Omental fat pad (tissue), 4 donors: ENCODE measurements at places on chromosomes 4 and X.

DNA sequence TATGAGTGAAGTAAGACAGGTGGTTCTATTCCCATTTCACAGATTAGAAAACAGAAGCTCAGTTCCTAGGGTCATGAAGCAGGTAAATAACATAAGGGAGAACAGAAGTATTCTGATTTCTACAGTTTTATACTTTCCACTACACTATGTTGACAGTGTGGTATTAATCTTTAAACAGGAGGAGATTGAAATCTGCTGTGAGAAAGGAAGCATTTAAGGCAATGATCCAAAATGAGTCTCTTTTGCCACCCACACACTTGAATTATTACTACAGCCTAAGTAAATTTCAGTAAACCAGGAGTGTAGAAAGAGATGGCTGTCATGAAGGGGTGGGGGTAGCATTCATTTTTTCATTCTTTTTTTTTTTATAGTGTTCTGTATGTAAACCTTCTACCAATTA lies 893.0 kb downstream of the C4orf33 start:
- no peak for DNase-seq

- no peak for DNase-seq
Observed at GRCh38 chr4:80058740-80059139, 14.3 kb downstream of the ANTXR2 start.

DNA sequence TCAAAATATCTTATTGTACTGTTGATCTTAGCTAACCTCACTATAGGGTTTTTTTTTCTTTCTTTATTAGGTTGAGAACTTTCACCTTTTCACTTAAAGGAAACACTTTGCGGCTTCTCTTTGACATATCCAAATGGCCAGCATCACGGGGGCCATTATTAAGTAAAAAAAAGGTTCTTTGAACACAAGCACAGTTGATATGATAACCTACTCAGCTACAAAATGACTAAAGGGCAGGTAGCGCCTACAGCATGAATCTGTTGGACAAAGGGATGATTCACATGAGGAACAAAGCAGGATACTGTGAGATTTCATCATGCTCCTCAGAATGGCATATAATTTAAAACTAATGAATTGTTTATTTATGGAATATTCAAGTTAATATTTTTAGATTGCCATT lies 119.6 kb downstream of the CCSER1 start:
- DNase-seq = no peak

DNA sequence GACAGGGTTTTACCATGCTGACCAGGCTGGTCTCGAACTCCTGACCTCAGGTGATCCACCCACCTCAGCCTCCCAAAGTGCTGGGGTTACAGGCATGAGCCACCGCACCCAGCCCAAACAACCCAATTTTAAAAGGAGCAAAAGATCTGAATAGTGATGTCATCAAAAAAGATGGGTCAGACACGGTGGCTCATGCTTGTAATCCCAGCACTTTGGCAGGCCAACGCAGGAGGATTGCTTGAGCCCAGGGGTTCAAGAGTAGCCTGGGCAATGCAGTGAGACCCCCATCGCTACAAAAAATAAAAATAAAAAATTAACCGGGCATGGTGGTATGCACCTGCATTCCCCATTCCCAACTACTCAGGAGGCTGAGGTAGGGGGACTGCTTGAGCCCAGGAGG lies 6.1 kb downstream of the ELF2 start:
- no peak for DNase-seq

- no peak for DNase-seq
Observed at GRCh38 chr4:139848028-139848427, 182.4 kb downstream of the MGST2 start.

GRCh38 chrX:130414800-130415199 lies 13.0 kb downstream of the RBMX2 start:
- no peak for DNase-seq

GRCh38 chrX:40098264-40099054 lies 701 bp upstream of the BCOR start:
- DNase-seq = no peak

DNA sequence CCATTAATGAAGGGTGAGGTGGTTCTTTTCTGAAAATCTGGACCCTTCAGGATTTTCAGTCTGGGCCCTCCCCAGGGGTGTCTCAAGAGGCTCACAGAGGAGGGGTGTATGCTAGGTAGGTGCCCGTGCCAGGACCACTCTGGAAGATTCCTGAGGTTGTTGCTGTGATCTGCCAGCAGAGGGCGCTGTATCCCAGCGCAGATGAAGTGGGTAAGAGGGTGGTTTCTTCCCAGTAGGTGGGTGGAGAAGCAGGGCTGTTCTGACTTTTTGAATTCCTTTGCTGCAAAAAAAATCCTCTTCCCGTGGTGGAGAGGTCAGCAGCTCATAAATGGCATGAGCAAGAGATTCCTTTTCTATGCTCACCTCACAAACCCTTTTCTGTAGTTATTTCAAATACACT lies 51.1 kb downstream of the SCML1 start:
- no peak for DNase-seq

DNA sequence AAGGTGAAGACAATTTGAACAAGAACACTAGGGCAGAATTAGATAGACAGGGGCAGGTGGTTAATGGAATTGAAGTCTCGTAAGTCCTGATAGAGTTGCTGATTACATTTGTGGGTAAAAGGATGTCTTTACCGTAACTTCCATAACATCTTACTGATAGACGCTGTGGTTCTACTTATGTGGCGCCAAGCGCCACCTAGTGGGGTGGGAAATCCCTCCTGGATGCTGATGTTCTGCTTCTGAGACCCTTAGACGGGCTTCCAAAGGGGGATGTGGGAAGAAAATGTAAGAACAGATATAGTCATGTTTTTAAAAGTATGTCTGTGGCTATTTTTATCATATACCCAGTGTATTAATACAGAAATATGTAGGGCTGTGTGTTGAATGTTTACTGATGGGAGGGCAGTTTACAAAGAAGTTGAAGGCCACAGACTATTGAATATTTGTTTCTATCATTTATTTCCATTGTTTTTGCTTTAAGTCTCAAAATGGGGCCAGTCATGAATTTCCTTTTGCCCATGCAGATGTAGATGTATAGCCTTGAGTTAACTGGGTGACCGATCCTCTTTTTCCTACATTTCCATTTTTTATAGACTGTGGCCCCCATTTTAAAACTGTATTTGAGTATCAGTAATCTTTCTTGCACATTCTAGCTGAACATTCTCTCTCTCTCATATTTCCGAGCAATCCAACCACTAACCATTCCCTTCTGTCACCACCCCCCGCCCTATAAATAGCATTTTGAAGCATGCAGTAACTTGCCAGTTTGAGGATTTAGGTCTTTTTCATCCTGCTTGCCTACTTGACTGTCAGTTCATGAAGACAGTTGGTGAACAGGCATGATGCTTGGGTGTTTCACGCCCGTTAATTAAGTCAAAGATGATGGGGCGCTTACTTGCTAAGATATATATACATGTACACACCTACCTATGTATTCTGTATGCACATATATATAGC lies 12.1 kb upstream of the TLR8 start:
- DNase-seq = no peak

- no peak for DNase-seq
Observed at GRCh38 chr4:183286590-183287308, 33.3 kb downstream of the CLDN22 start.

DNA sequence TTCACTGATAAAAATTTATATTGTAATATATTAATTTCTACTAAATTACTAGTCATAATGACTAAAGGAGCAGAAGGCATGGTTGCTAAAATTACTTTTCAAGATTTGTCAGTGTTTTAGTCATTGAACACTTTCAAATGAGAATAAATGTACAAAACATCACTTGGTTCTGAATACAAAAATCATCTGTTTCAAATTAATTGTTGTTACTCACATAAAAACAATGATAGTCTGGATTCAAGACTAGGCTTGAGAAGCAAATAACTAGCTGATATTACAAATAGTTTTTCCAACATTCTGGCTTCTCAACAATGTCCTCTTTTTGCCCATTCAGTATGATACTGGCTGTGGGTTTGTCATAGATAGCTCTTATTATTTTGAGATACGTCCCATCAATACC lies 112.5 kb downstream of the ANAPC10 start:
- no peak for DNase-seq

- no peak for DNase-seq
Observed at GRCh38 chr4:44162538-44163270, 285.9 kb downstream of the KCTD8 start.

DNA sequence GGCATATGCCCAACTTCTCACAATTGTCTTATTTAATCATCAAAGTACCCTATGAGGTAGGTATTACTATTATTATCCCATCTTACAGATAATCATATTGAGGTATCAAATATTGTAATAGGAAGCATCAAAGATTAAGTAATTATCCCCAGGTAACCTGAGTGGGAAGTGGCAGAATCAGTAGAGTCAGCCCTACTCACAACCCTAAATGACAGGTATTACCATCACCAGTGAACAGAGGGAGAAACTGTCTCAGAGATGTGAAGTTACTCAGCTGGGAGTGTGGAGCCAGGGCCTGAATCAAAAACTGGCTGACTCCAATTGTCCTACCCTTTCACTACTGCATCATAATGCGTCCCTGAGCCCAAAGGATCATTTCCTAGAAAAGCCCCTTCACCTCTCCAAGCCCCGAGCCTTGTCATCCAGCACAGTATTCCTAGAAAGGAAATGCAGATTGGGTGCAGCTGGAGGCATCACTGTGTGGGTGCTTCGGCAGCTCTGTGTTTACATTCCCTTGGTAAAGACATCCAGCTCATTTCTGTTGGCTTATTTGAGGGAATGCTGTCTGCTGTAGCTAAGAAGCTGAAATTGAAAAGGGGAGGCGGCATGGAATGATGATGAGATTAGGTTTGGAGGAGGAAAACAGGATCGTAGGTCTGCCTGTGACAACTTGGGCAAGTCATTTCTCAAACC lies 72.8 kb downstream of the DHX15 start:
- DNase-seq = no peak

- DNase-seq = no peak
Observed at GRCh38 chr4:61427099-61427817, 227.1 kb downstream of the ADGRL3 start.

DNA sequence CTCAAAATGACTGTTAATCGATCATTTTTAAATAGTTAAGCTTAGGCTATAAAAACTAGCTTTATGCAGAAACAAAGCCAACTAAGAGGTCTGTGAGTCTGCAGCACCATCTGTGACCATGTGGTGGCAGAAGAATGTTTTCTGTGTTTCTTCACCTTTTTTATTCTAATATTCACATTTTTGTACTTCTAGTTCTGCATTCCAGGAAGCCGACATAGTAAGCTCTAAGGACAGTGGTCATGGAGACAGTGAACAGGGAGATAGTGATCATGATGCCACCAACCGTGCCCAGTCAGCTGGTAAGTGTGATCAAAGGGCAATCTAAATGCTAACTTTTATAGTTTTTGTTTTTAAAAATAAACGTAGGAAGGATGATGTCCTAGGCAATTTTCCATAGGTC lies 5.6 kb downstream of the PCDH10 start:
- no peak for DNase-seq

DNA sequence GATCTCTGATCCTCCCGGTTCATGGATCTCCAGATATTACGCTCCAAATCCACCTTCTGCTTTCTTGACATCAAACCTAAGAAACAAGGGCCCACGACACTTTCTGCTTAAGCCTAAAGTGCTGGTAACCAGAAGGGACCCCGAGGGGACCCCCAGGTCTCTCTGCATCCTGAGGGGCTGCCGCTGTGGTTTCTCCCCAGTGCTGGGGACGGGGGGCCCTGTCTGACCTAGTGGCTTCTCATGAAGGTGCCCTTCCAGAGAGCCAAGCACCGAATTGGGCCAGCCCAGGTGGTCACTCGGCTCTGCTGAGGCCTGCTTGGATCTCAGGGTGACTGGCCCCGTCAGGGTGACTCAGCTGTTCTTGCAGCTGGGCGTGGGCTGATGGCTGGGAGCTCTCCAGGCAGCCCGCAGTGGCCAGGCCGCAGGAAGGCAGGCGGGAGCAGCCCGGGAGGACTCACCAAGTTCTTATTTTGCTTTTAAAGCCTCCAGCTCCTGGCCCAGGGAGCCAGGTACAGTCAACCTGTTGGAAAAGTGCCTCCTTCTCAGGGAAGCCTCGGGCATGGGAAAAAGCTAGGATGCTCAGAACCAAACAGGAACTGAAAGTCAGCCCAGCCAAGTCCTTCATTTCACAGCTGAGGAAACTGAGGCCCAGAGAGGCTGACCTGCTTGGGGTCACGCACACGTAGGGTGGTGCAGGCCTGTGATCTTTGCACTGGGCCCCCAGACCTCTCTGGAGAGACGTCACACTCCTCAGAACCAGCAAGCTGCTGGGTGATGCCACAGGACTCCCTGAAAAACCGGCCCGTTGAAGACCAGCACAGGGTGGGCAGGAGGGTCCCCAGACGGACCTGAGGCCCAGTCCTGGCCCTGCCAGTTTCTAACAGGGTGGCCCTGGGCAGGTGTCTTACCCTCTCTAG lies 16.7 kb downstream of the BLOC1S4 start:
- DNase-seq = peak; percentile 41

DNA sequence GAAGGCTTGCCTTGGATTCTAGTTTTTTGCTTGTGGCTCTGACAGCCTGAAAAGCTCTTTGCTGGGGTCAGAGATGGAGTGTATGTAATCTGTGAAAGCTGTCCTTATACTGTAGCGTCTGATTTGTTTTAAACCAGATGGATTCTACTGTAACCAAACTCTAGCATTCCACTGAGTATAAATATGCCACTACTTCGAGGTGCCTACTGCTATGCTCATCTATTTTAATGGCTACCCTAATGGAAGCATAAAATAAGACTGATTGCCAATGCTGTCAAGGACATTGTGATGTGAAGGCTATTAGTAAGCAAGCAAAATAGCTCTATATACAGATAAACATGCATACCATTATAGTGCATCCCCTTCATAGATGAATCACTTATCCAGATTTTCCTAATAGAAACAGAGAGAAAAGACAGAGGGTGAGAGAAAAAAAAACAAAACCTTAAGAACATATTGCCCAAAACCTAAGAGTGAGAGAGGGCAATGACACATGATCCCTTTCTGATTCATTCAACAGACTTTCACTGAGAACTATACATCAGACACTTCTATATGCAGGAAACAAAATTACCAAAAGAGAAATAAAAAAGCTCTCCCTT lies 1025.8 kb upstream of the LCORL start:
- no peak for DNase-seq

DNA sequence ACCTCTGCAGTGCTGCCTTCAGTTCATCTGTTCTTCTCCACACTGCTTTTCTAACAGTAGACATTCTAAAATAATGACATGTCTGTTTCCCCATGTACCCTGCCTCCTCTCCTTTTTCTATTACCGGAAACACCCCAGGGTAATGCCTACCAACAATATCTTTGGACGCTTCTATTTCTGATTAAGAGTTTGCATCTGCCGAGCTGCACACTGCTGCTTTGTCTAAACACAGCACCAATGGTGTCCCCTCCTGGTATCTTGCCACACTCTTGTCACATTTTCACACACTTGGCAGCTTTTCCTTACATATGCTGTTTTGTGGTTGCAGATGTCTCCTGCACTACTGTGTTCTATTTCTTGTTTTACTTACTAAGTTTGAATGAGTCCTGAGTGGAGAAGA lies 288.8 kb downstream of the GRIA2 start:
- DNase-seq = no peak

DNA sequence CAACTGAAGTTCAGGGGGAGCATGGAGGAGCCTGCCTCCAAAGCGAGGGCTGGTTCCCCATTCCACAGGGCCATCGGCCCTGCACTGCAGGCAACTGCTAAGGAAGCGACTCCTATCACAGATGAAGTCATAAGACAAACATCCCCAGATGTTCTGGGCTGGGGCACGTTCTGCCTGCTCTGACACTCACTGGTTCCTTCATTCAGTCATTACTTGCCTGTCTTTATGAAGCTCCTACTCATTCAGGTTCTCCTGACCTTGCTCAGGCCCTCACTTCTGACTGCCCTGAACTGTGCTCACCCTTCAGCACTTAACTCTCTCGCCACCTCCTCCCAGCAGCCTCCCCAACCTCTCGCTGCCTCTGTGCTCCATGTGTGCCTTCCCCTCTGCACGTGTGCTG lies 2.5 kb upstream of the SLC2A9 start:
- DNase-seq = no peak

GRCh38 chr4:53788011-53788410 lies 196.7 kb upstream of the LNX1 start:
- DNase-seq = no peak
